ENCODE measurements at places on chromosomes 1 and 21.

GRCh38 chr1:169309178-169310166 is 58.1 kb downstream of the NME7 start:
- no peak for DNase-seq

- DNase-seq, result no peak
Observed at GRCh38 chr1:243605604-243606003, 244.4 kb downstream of the AKT3 start.

- no peak for DNase-seq
Observed at GRCh38 chr1:175390081-175390481, 197.5 kb upstream of the KIAA0040 start.

DNA sequence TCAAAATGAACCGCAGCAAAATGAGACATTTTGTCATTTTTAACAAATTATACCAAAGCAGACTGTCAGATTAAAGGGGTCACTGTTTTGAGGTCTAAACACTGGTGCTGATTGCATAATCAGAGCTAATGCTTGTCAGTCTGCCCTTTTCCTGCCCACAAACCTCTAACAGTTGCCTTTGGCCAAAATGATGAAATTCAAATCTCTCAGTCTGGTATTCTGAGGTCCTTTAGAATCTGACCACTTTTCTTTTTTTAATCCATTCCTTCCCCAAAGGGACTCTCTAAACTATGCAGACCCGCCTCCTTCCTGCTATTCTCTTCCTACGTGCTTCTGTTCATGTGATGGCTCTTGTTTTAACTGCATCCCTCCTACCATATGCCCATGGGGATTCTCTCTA is 145.2 kb upstream of the SPATA6 start:
- DNase-seq, result no peak

DNA sequence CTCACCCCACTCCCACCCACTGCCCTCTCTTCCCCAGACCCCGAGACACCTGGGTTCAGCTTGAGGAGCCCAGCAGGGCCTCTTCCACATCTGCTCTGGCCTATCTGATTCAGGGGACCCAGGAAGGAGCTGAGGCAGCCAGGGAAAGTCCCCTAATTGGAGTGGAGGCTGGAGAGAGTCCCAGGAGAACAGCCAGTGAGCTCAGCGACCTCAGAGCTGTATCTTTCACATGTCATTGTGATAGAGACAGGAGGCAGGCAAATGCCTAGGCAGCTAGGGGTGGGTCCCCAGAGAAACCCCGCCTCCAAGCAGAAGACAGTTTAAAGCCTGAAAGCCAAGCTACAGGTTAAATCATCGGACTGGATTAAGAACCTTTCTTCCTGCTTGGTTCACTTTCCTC is 122.7 kb downstream of the MATN1 start:
- DNase-seq, result no peak

- DNase-seq, result no peak
Observed at GRCh38 chr1:59165353-59165752, 131.5 kb upstream of the FGGY start.

GRCh38 chr1:168920456-168921094 is 185.9 kb upstream of the ATP1B1 start:
- no peak for DNase-seq

DNA sequence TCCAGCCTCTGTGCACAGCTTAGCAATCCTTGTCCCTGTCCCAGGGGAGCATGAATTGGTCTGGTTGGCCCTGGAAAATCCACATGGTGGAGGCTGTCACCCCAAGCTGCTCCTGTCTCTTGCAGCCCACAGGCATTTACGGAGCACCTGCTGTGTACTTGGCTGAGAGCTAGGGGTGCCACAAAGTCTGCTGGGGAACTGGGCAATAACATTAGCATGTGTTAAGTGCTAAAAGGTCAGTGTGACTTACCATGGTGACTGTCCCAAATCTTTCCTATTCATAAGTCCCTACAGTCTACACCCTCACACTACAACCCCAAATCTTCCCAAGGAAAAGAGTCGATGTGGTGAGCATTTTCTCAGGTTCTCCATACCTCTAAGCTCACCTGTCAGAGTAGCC is 53.6 kb upstream of the ARTN start:
- no peak for DNase-seq

DNA sequence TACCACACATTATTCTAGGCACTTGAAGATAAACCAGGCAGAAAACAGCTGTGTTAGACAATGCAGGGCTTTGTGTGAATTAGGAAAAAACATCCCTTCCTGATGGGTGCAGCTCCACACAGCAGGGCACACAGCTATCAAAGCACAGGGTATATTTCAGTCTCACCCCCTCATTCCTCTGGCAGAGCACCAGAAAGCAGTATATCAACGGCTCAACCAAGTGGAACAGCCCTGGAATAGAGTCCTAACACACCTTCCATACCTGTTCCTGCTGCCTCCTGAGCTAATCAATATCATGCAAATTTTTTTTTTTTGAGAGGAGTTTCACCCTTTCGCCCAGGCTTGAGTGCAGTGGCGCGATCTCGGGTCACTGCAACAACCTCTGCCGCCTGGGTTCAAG is 32.1 kb downstream of the LYST start:
- no peak for DNase-seq

DNA sequence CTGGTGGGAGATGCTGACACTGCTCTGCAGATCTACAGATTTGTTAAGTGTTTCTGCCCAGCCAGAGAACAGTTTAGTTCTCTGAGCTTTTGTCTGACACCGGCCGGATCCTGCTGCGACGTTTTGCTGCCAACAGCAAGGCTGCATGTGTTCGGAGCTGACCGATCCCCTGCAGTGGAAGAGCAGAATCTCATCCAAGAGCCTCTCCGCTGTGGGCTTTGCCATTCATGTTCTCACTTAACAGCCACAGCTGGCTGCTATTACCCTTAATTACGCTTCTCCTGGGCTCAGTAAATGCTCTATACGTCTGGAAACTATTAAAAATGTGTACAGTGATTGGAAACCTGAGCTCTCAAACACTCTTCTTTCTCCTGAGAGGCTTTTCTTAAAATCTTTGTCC is 105.3 kb downstream of the BCAR3 start:
- DNase-seq, result peak; percentile 22

- no peak for DNase-seq
Observed at GRCh38 chr1:87435484-87435883, 106.8 kb downstream of the LMO4 start.

GRCh38 chr1:71089536-71090270 is 8.9 kb upstream of the ZRANB2 start:
- DNase-seq, result no peak
